Hepatocyte (in vitro differentiated cells): ENCODE measurements at places on chromosomes 4 and X. TPM values are rescaled to one million over a fixed set of nuclear protein-coding genes. Genes with fewer than 3 reads are reported as not detected.

DNA sequence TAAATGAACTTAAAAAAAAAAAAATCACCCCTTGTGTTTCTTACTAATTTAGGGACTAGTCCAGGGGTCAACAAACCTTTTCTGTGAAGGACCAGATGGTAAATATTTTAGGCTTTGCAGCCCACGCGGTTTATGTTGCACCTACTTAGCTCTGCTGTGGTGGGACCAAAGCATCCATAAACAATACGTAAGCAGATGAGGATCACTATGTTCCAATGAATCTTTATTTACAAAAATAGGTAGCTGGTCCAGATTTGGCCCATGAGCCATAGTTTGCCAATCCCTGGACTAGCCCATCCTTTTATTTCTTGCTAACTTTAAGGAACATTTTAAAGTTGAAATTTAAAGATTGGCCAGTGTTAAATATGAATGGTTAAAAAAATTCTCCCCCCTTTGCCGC lies 95.3 kb downstream of the AFF1 start:
- DNase-seq: no peak

DNA sequence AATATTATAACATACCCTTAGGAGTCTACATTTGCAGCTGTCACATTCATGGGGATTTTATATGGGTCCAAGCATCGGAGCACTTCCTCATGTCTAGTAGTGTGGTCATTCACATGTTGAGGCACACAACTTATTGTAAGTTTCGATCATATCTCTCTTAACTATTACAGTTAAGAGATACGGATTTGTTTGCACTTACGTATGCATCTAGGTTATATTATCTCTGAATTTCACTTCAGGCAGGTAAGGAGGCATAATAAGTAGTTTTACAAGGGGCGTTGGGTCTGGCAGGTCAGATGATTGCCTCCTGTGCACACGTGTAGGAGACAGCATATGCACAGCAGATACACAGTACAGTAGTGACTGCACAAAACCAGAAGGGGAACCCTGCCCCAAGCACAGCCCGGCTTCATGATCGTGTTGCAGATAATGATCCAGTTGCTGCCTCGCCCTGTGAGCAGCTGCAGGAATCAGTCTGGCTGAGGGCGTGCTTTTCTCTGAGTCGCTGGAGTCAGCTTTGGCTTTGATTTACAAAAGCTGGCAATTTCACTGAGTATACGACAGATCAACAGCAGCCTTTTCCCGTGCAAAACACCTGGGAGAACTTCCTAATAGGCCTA lies 302.9 kb upstream of the GATB start:
- DNase-seq: peak; percentile 70

DNA sequence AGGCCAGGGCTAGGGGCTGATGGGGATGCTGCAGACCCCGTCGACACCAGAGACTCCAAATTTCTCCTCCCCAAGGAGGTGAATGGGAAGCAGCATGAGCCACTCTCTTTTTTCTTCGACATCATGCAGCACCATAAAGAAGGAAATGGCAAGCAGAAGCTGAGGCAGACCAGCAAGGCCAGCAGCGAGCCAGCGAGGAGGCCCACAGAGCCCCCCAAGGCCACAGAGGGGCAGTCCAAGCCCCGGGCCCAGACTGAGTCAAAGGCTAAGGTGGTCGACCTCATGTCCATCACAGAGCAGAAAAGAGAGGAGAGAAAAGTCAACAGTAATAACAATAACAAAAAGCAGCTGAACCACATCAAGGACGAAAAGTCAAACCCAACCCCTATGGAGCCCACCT lies 56.1 kb downstream of the TNIP2 start:
- no peak for DNase-seq

The PPP1R2C gene
- not detected in 2 replicates for polyA plus RNA-seq

The GAGE12E gene
- polyA plus RNA-seq: not detected in 2 replicates
